ENCODE measurements at places on chromosomes 5 and 9.

DNA sequence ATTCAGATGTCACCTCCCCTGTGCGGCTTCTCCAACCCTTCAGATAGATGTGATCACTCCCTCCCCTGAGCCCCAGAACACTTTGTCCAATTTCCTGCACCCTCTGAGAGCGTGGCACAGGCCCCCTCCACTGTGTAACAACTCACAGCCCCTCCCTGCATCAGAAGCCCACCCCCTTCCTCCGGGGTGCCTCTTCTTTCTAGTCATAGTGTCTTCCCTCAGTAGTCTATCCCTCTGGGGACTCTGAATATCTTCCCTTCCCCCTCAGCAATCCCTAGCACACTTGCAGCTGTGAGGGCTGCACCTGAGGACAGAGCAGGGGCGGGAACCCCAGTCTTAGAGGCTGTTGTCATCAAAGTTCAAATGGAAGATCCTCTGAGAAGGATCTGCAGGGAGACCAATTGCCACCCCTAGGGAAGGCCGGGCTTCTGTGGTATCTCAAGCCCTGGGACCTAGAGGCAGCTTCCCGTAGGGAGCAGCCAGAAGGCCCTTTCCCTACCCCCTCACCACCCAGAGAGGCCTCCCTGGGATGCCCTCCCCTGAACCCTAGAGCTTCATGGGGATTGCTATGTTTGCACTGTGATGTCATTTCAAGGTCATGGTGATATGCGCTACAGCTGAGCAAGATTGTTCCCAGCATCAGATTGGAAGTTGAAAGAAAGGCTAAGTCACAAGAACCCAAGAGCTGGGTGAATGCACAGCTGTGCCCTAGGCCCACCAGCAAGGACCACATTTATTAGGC lies 70.7 kb downstream of the THBS4 start:
- DNase-seq: peak; percentile 6

DNA sequence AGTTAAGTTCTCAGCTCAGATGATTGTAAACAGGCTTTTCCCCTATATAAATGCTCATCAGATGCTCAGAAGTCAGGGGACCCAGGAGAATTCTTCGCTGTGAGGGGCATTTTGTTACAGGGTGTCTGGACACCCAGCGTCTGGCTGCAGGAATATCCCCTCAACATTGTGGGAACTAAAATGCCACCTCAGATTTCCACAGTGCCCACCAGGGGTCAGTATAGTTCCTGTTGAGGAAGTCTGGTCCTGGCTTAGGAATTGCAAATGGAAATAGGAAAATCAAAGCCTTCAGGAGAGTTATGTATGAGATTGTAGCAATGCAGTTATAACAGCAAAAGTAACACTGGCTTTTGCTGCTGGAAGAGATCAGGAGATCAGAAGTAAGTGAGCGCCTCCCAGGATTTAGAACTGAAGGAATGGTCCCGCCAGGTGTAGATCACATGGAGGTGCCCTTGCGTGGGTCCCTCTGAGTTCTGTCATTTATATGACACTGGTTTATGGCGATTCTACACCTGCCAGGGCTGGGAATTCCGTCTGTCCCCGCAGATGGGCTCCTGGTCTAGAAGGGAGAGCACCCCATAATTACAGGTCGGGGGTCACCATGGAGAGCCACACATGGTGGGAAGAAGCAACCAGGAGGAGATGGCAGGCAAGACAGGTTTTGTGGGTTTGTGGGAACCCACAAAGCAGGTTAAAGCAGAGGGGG lies 47.1 kb upstream of the CTSL start:
- DNase-seq: no peak

GRCh38 chr5:123543438-123543837 lies 31.5 kb downstream of the CSNK1G3 start:
- DNase-seq: no peak

DNA sequence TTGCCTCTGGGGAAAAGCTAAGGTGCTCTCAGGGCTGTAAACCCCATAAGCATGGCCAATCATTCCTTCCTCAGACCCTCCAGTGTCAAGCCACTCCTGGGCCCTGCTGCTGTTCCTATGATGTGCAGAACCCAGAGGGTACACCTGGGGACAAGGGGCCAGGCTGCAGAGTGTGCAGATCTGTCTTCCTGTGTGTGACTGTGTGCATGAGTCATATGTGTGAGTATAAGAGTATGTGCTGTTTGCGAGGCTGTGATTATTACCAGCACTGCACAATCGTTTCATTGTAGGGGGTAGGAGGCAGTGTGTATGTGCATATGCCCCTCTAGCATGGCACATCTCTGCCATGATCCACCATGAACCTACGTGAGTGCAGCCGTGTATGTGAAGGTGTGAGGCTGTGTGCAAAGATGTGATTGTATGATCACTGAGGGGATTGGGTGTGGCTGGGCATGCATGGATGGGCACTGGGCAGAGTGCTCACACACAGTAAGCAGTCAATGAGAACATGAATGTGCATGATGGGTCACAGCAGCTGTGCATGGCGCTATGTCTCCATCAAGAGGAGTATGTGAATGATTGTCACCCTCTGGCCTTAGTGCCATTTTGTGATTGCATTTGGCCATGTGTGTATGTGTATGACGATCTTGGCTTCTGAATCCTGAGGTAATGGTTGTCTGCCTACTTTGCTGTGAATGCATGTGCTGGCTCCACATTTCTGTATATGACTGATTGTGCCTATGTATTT lies 2.4 kb upstream of the OR1K1 start:
- DNase-seq: no peak

DNA sequence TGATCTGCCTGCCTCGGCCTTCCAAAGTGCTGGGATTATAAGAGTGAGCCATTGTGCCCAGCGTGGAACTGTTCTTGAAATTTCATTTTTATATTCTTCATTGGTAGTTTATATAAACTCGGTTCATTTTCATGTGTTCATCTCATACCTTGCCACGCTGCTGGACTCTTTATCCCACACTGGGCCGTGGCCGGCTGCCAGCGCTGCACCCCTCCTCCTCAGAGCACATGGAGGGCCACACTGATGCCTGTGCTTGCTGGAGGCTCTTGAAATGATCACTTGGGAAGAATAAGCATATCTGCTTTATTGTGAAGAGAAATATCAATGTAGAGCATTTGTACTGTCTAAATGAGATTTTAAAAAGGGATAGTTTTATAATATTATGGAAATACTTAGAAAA lies 69.5 kb downstream of the EHMT1 start:
- no peak for DNase-seq

GRCh38 chr5:107875833-107876232 lies 205.1 kb upstream of the EFNA5 start:
- DNase-seq: no peak

DNA sequence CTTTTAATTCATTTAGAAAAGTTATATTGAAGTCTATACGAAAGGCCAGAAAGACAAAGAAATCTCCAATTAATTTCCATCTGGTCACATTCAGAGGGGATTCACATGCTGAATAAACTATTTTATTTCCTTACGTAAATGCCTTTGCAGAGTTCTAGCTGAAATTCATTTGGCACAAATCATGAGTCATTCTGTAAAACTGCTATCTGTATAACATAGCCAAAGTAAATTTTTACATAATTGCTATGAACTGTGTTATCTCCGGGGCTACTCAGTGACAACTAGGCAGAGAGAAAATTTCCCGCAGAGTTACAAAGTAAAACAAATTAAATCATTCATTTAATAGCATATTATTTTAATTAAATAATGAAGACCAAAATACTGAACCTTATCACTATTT lies 463.2 kb upstream of the ADAMTS16 start:
- DNase-seq: no peak

- no peak for DNase-seq
Observed at GRCh38 chr5:3564827-3565518, 30.7 kb upstream of the IRX1 start.

- DNase-seq: no peak
Observed at GRCh38 chr9:128485414-128485855, 19.1 kb upstream of the GLE1 start.

GRCh38 chr9:10062629-10063395 lies 550.0 kb downstream of the PTPRD start:
- DNase-seq: no peak

- DNase-seq: no peak
Observed at GRCh38 chr5:84290673-84291072, 94.0 kb downstream of the EDIL3 start.

- no peak for DNase-seq
Observed at GRCh38 chr5:2153350-2153749, 270.6 kb upstream of the IRX4 start.

DNA sequence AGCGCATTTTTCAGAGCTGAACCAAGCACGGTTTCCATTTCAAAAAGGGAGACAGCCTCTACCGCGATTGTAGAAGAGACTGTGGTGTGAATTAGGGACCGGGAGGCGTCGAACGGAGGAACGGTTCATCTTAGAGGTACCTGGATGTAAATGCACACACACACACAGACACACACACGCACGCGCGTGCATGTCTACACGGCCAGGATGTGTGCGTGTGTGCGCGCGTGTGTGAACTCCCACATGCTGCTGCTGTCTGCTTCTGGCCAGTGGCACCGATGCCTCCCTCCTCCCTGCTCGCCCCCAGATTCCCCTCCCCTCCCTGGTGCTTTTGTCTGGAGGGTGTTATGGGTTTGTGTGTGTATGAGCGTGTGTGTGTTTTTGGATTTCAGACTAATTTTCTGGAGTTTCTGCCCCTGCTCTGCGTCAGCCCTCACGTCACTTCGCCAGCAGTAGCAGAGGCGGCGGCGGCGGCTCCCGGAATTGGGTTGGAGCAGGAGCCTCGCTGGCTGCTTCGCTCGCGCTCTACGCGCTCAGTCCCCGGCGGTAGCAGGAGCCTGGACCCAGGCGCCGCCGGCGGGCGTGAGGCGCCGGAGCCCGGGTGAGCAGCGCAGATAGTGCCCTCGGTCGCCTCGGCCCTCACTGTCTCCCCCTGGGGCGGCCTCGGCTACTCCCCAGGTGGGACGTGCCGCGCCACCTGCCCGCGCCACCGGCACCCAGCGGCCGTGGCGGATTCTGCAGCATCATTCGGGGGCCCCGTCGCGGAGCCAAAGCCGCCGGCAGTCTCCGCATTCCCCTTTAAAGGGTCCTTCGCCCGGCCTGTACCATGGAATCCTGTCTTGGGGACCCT lies at the start of gene NTRK2:
NTRK2 (plus strand) TSS at position 442 of the 850 bp plus-strand sequence. CDS start 1,020 bp downstream, outside the sequence.
- DNase-seq: no peak

DNA sequence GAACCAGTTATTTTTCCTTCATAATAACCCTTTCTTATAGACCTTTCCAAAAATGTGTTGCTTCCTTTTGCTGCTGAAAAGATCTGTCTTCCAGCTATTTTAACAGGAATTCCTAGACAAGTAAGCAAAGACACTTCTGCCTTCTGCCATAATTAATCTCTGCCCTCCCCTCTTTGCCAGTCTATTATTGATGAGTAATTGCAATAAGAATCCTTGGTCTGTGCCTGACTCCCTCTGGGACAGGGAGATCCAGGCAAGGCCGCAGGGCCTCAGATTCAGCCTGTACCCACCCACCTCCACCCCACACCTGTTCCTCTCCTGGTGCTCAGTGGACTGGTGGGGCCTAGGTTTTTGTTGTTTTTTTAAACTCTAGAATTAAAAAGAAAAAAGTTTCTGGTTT lies 8.3 kb downstream of the FOXD1 start:
- no peak for DNase-seq

DNA sequence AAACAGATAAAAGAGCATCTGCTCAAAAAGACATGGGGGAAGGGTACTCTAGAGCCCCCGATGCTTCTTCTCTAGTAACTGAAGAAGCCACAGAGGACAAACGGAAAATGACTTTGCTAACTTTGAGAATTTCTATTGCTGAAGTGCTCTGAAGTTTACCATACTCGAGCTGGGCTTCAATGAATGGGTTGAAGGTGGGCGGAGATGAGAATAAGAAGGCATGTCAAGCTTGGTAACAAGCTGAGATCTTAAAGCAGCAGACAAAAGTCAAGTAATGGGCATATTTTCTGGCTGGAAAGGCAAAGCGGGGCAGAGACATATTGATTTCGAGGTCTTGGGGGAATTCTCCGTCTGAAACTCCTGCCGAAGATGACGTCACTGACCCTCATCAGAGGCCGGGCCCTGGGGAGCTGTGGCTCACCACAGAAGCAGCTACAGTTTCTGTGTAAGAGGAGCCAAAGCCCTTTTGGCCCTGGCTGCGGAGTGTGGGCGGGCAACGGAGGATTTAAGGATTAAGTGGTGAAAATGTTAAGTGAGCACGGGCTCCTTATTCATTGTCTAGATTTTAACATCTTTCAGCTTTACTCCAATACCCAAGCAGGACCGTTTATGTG lies 115.8 kb upstream of the SLIT3 start:
- peak; percentile 50 for DNase-seq

DNA sequence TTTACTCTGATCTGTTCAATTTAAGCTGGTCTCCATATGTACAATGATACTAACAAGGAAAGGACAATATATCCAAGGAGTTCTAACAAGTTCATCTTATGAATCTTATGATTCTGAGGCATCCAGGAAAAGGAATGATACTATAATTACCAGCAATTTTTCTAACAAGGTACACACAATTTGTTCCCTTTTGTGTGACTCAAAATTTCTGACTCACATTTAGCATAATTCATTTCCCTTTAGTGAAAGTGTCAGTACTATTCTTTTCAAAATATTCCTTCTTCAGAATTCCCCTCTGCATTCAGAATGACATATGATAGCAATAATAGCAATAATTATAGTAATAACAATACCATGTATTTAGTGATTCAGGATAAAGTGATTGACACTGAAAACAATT lies 594.8 kb downstream of the DMRTA1 start:
- no peak for DNase-seq

GRCh38 chr9:93574091-93574899 lies 2.1 kb upstream of the PHF2 start:
- no peak for DNase-seq

GRCh38 chr9:5832538-5833529 lies at the start of gene ERMP1:
Gene ERMP1, minus strand, starts transcription at chr9:5833117. Its CDS starts 90 bp downstream, at chr9:5833027.
- peak; percentile 68 for DNase-seq

- DNase-seq: no peak
Observed at GRCh38 chr5:100902440-100903038, 543 bp downstream of the ST8SIA4 start.

DNA sequence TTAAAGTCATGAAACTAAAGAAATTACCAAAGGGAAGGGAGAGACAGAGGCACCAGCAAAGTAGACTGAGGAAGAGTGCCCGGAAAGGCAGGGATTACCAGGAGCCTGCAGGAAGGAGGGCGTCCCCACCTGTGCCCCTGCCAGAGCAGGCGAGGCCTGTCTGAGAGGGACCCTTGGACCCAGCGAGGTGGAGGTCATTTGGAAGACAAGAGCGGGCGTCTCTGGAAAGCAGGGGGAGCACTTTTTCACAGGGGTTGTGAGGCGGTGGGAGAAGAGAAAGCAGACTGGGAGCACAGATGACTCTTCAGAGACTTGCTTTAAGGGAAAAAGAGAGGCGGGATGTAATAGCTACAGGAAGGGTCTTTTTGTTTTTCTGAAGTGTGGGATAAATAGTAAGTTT lies 27.5 kb upstream of the SLC2A8 start:
- no peak for DNase-seq

GRCh38 chr5:154754460-154755360 lies 467 bp upstream of the LARP1 start:
- DNase-seq: peak; percentile 93

Data from brain pericyte (primary cell).